ENCODE measurements at places on chromosomes 1 and 21. TPM values are rescaled to one million over a fixed set of nuclear protein-coding genes. Genes with fewer than 3 reads are reported as not detected.

DNA sequence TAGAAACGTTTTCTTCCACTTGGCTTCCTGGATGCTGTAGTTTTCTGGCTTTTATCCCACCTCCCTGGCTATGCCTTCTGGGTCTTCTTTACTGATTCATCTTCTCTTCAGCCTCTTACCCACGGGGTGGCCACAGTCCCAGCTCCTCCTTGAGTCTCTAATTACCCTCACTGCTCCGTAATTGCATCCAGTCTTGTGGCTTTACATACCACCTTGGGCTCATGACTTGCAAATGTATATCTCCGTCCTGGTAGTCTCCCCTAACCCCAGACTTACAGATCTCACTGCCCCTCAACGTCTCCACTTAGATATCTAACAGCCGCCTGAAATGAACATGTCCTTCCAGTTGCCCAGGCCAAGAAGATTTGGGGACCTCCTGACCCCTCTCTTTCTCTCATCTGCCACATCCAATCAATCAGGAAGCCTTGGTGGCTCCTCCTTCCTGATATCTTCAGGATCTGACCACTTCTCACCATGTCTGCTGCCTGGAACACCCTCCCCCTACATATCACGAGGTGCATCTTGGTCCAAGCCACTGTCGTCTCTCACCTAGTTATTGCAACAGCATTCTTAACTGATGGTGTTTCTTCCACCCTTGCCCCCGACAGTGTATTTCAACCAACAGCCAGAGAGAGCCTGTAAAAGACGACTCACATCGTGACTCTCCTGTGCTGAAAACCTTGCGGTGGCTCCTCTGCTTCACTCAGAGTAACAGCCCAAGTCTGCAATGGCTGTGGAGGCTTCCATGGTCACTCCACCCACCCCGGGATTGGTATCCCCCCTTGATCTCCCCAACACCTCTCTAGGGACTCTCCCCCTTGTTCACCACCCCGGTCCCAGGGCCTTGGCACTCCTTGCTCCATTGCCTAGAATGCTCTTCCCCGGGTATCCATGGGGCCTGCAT lies 219.0 kb upstream of the POU3F1 start:
- no peak for DNase-seq

- DNase-seq: no peak
Measured at GRCh38 chr1:153374071-153374470, 1.4 kb downstream of the S100A12 start.

- DNase-seq: no peak
Measured at GRCh38 chr1:91011726-91012125, 10.1 kb downstream of the ZNF644 start.

DNA sequence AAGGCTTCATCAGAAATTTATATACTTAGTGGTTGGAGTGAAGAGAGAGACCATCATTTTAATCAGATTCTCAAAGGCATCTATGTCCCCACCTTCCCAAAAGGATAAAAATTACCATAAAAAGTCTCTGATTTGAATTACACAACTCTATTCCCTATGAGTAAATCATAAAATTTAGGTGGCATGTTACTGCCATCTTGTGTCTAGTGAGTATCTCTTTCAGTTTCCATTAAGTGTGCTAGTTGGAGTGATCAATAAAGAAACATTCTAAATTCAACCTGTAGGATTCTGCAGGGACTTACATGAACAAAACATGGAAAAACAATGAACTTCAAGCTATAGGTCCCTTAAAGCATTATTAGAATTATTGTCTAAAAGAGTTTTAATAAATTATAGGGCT lies 655.4 kb downstream of the LTN1 start:
- no peak for DNase-seq

GRCh38 chr1:3790500-3790923 lies 5.8 kb downstream of the LRRC47 start:
- DNase-seq: no peak

GRCh38 chr1:247376659-247377058 lies 39.3 kb upstream of the NLRP3 start:
- DNase-seq: no peak

- no peak for DNase-seq
Measured at GRCh38 chr1:107941531-107941930, 23.4 kb downstream of the VAV3 start.

GRCh38 chr1:108512239-108513043 lies 47.5 kb upstream of the EEIG2 start:
- DNase-seq: no peak

DNA sequence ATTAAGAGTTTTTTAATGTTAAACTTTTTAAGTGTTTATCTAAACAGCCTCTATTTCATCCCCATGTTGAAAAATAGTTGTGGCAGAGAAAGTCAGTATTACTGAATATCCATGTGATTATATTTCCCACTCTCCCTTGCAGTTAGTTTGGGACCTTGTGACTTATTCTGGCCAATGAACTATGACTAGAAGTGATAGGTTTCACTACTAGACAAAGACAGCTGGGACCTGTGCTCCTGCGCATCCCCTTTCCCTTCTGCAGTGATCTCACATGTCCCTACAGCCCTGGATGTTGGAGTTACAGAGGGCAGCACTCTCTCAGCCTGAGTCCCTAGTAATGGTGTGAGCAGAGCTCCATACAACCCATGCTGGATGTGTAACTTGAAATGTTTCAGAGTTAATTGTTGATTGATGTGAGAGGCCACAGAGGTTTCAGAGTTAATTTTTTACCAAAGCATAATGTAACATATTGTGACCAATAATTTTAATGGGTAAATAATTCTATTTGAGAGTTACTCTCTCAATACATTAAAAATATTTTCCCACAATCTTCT lies 18.7 kb upstream of the SAMD13 start:
- DNase-seq: no peak

- DNase-seq: no peak
Measured at GRCh38 chr1:156452907-156453306, 47.7 kb downstream of the MEF2D start.

DNA sequence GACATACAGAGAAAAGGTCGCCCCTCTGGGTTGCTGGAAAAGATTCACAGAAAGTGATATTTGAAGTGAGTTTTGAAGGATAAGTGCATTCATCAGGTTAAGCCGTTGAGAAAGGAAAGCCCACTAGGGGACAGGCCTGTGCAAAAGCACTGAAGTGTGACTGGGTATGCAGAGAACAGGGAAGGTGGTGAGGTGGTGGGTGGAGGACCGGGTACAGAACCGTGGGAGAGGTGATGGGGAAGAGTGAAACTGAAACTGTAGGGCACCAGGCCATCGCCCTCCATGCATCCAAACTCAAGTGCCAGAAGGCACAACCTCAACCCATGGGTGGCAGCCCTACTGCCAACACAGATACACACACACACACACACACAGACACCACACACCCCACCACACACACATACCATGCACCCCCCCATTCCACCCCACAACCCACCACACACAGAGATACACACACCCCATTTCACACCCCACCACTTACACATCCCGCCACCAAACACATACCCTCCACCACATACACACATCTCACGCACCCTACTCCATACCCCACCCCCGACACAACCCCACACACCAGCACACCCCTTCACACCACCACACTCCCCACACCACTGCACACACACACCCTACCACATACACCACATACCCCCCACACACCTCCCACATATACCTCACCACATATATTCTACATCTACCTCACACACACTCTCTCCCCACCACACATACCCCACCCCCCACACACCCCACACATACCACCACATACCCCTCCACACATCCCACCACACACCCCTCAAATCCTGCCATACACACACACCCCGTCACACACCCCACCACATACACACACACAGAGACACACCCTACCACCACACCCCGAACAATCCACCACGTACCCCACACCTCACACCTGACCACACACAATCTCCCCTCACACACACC lies 59.0 kb downstream of the TSEN15 start:
- DNase-seq: no peak

- peak; percentile 58 for DNase-seq
Measured at GRCh38 chr1:217089361-217090014, 366.3 kb upstream of the ESRRG start.

DNA sequence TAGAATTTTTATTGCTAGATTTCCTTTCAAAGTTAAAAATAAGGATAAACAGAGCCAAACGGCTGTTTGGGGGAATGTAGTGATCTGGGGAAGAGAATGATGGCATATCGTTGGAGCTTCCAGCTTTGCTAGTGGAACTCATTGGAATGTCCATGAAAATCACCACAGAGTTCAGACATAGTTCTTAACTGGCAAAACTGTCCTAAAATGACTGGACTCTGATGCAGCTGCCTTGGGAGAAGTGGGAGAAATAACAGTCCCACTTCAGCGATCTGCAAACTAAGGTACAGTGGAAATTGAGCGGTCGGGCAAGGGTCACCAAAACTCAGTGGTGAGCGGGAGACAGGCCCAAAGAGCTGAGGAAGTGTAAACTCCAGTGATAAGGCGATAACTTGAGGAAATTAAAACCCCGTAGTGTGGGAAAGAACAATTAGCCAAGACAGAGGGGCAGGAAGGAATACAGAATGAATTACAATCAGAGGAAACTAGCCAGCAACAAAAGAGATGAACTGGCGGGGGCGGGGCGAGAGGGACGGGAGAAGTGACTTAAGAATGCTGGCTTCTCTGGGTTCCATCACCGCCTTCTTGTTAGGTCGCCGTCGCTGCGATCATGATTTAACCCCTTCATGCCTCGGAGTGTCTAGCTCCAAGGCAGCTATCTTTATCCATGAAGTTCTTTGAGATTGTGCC lies 89.8 kb upstream of the ARHGAP29 start:
- DNase-seq: no peak

DNA sequence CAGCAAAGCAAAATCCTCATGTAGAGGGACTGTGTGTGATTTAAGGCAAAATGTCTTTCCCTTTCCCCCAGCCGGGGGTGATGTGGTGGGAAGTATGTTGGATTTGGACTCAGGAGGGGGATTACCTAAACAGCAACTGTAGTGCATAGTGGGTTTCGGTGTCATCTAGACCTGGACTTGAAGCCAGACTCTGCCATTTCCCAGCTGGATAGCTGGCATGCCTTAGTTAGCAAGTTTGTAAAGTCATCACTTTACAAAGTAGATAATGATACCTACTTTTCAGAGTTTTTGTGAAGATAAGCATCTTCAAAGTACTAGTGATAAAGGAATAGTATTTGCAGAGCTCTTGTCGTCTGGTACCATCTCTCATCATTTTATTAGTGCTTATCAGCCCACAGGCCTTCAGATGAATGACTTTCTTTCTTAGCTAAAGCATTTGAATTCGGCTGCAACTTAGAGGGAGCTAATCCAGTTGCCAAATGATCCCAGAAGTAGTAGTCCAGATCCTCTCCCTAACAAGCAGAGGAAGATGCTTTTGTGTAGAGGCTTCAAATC lies 56.2 kb upstream of the ROR1 start:
- DNase-seq: no peak

GRCh38 chr1:171207377-171207776 lies 22.3 kb downstream of the FMO2 start:
- DNase-seq: no peak

DNA sequence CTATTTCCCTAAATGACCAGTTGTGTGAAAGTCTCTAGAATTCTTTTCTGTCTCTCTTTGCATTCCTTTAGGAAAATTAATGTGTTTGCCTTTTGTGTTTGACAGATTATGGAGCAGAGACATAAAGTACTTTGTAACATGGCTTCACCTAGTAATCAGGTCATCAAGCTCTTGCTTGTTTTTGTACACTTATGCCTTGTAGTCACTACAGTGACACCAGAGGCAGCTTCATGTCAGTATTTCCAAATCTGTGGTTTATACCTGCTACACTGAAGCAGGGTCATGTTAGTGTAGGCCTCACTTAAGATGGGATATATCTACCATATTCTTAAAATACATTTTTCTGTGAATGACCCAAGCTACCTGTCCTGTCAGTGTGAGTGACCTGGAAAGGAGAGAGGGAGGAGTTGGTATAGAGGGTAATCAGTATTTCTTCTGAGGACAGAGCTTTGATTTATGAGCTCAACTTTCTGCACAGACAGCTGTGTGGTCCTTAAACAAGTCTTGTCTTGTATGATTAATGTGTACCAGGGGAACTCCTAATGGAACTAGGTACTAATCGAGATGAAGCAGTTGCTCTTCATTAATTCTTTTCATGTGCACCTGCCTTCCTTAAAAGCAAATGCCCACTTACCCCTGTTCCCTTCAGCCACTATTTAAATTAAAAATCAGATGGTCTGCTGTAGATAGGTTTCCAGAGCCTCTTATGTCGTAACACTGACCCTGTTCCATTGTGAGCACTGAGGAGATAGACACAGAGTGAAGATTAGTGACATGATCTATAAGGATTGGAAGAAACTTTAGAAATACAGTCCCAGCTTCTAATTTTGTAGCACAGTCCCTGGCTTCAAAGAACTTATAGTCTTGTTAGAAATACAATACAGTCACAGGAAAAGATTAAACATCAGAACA lies 45.7 kb downstream of the MACO1 start:
- no peak for DNase-seq

- DNase-seq: no peak
Measured at GRCh38 chr1:201562257-201562656, 23.3 kb downstream of the NAV1 start.

DNA sequence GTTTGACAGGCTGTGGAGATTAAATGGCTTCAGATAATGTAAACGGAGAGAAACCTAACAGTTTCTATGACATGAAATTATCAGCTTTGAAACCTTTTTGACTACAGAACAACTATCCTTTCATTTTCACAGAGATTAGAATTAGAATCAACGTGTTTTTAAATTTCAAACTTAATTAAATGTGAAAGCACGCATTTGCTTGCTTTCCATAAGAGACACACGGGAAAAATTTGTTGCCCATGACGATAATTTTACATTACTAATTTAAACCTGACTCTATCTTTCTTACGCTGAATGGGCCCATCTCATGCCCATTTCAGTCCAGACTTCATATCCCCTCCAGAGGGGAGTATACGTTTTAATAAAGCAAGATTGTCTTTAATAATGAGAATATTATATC lies 91.7 kb upstream of the HP1BP3 start:
- no peak for DNase-seq

DNA sequence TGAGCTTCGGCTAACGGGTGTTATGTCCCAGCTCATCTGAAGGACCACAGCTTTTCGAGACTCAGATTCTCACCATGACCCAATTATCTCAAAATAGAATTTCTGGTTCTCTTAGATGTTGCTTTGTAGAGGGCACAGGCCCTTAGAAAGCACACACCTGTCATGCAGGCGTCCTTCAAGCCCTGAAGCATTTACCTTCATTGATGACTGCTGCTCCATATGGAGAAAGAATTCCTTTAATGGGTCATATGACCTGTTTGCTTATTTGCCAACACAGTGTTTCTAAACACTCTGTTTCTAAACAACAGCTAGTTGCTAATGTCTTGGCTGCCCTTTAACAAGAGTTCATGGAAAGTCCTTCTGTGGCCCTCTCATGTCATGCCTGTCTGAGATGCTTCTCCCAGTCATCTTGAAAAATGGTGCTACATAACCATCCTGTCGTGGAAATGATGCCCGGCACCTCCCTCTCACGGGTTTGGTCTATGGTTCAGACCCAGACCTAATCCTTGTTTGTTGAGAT lies 495.7 kb downstream of the KIF26B start:
- no peak for DNase-seq

- no peak for DNase-seq
Measured at GRCh38 chr1:106480629-106481028, 575.8 kb upstream of the PRMT6 start.

GRCh38 chr1:199931666-199932377 lies 95.7 kb upstream of the NR5A2 start:
- no peak for DNase-seq

The DENND2D gene
- polyA plus RNA-seq: 22.6 TPM

The RBP7 gene
- 29.3 TPM for polyA plus RNA-seq

The PTPRU gene
- polyA plus RNA-seq: 15.4 TPM

The TLR5 gene
- polyA plus RNA-seq: 6.0 TPM

The SLC16A4 gene
- polyA plus RNA-seq: 84.4 TPM

The CD48 gene
- polyA plus RNA-seq: 1.5 TPM

The NSL1 gene
- polyA plus RNA-seq: 38.2 TPM

The GNG4 gene
- 4.5 TPM for polyA plus RNA-seq

The CHD5 gene
- polyA plus RNA-seq: 0.37 TPM

The PLEKHM2 gene
- polyA plus RNA-seq: 49.2 TPM

The OBSCN gene
- 35.6 TPM for polyA plus RNA-seq
